Brain (organoid and tissue), 16 donors: ENCODE measurements at places on chromosomes 1 and 21. TPM values are rescaled to one million over a fixed set of nuclear protein-coding genes. Genes with fewer than 3 reads are reported as not detected.

- DNase-seq = no peak
These were observed 26.5 kb downstream of the CYYR1 start for GRCh38 chr21:26546446-26547097.

GRCh38 chr1:101098327-101098726 is 72.7 kb upstream of the DPH5 start:
- DNase-seq = no peak

- DNase-seq = peak; percentile 57
These were observed 109.0 kb downstream of the HMGB4 start for GRCh38 chr1:33972676-33973395.

DNA sequence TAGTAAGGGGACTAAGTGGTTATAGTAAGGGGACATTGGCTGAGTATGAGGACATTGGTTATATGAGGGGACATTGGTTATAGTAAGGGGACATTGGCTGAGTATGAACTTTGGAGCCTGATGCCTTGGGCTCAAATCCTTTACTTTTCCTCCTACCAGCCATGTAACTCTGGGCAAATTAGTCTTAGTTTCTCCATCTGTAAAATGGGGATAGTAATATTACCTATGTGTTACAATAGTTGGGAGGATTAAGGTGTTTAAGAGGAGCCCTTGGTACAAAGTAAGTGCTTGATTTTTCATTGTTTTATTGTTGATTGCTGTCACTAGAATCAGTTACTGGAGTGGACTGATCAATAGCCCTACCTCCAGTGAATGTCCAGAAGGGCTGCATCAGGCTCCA is 2.8 kb downstream of the OSCP1 start:
- no peak for DNase-seq

DNA sequence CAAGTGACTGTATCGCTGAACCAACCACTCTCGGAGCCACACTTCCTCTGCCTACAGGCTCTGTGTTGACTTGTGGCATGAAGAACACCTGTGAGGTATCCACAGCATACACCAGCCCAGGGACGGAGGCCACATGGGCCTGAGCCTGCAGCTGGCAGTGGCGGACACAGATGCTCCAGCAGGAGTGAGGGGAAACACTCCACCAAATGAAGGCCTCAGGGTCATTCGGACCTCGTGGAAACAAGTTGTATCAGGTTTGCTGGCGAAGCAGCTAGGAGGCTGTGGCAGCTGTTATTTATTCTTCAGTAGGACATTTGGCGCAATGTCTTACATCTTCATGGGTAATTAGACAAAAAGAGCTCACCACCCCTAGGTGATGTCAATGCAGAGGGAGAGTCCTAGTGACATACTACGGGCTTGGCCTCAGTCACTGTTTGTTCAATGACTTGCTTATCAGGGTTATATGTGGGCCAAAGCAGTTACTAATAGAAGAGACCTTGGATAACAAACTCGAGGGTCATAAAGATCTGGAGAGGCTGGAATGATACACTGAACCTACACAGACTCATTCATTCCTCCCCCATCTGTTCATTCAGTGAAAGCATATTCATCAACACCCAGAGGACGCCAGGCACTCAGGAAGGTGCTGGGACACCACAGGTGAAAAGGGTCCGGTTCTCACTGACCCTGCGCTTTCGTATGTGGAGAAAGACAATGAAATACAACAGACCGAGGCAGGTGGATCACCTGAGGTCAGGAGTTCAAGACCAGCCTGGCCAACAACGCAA is 11.6 kb upstream of the ETS2 start:
- DNase-seq = no peak

GRCh38 chr1:239221656-239222055 is 164.7 kb upstream of the CHRM3 start:
- no peak for DNase-seq

- DNase-seq = peak; percentile 40
These were observed 43.1 kb downstream of the TP53BP2 start for GRCh38 chr1:223802602-223803001.

- no peak for DNase-seq
These were observed 32.0 kb downstream of the NTPCR start for GRCh38 chr1:232982238-232982944.

- no peak for DNase-seq
These were observed 27.2 kb upstream of the ERG start for GRCh38 chr21:38525454-38525853.

DNA sequence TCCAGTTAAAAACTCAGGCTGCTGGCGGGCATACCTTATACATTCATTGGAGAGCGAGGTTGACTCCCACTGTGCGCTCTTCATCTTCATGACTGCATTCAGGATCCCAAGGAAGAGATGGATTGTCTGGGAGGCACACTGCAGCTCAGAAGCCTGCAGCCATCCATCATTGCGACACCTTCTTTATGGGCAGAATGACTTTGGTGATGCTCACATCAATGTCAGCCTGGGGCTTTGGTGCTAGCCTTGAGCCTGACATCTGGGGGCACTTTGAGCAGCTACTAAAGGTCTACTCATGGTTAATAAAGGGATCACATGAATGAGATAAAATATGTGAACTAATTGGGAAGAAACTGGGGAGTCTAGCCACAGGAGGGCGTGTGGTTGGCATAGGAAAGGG is 229.3 kb downstream of the PRDM2 start:
- peak; percentile 84 for DNase-seq

DNA sequence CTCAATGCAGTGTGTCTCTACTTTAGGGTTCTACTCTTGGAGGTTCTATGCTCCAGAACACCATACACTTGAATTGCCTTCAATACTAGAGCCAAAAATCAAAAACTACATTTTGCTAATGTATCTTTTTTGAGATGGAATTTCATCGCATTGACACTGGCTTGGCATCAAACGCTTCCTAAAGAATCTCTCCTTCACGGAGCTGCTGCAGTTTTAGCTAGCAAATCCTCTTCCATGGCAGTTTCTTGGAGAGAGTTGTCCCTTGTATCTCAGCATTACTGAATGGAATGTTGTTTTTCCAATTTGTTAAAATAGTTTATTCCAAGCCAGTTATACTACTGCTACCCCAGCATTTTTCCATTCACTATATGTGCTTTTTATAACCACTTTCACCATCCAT is 17.7 kb downstream of the SDCCAG8 start:
- no peak for DNase-seq

- no peak for DNase-seq
These were observed 17.8 kb upstream of the BECN2 start for GRCh38 chr1:241939798-241940197.

GRCh38 chr1:228362884-228363450 is 43.7 kb downstream of the TRIM11 start:
- no peak for DNase-seq

GRCh38 chr21:24948186-24948585 is 659.1 kb downstream of the MRPL39 start:
- DNase-seq = peak; percentile 87

DNA sequence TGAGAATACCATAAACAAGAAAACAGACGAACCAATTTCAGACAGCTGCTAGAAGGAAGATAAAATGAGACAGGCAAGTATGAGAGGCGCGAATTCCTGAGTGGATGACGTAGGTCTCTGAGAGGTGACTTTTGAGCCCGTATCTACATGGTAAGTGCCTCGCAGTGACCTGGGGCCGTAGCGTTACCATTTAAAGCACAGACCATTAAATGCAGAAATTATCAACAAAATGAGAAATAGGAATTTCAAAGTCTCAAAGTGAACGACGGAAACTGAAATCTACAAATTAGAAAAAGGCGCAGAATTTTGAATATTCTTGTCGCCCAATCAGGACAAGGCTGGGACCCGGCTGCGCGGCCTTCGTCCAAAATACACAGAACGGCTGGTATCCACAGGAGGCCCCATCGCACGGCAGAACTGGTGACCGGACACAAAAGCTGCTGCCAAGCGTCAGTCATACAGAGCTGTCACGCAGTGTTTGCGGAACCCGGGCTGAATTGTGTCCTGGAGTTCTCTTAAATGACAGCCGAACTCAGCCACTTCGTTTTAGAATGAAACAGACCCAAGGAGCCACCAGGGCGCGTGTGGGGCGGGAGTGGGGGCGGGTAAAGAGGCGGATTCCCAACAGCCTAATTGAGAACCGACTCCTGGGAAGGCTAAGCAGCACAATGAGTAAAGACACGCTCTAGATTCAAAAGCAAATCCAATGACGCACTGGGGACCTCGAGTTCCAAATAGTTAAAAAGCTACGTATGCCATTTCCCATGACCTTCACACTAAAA is 13.8 kb upstream of the BOLA1 start:
- peak; percentile 93 for DNase-seq

DNA sequence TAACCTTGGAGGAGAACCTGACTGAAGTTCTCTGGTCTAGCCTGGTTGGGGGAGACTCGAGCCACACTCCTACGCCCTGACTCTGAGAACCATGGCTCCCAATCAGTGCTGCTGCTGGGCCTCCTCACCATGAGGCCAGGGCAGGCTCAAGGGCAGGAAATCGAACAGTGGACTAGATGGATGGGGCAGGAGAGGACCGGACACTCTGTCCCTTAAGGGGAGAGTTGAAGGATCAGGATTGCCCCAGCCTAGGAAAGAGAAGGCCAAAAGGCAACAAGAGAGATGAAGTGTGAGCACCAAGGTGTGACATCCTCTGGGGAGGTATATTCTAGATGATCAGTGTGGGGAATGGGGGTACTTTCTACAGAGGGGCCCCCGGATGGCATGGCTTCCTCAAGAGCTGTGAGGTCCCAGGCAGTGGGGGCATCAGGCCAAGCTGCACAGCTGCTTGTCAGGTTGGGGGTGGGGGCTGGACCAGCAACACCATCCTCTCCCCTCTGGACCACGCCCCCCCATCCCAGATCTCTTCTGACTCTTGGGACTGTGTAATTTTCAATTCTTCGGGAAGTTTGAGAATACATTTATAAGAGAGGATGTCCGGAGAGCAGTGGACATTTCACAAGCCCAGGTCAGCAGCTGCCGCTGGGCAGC is 34.0 kb downstream of the MX1 start:
- DNase-seq = no peak

GRCh38 chr1:37845786-37846185 is 13.6 kb downstream of the MTF1 start:
- DNase-seq = no peak

- no peak for DNase-seq
These were observed 18.0 kb downstream of the DUSP10 start for GRCh38 chr1:221723848-221724236.

PLA2G2F gene
- polyA plus RNA-seq = not detected

LDLRAD2 gene
- polyA plus RNA-seq = not detected

GBP6 gene
- polyA plus RNA-seq = not detected

GSTM1 gene
- not detected for polyA plus RNA-seq
